ENCODE measurements at places on chromosomes 7 and 10.
A peak's percentile ranks its signal among the peaks of the same experiment; 100 is the strongest.

DNA sequence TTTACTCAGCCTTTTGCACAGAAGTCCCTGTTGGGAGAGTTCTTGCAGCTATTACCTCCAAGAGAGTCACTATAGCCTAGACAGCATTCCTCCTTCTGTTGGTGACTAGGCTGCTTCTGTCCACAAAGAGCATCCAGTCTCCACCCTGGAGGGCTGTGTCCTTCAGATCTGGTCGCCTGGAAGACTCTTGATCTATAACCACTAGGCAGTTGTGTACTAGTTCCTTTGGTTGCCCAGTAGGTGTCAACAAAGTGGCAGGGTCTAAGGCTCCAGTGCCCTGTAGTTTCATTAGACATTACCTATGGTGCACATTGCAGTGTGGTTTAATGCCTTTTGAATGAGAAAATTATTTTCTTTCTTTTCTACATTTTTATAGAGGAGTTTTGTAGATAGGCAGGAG is 11.3 kb upstream of the AKR1C2 start:
- no peaks in the 10 kb centered on the region for H3K27me3 ChIP-seq
- no peaks in the 10 kb centered on the region for H3K36me3 ChIP-seq
- H3K4me1 ChIP-seq: no peaks in the 10 kb centered on the region
- no peak overlapping the region for H3K4me3 ChIP-seq
- H3K27ac ChIP-seq: no peak overlapping the region

DNA sequence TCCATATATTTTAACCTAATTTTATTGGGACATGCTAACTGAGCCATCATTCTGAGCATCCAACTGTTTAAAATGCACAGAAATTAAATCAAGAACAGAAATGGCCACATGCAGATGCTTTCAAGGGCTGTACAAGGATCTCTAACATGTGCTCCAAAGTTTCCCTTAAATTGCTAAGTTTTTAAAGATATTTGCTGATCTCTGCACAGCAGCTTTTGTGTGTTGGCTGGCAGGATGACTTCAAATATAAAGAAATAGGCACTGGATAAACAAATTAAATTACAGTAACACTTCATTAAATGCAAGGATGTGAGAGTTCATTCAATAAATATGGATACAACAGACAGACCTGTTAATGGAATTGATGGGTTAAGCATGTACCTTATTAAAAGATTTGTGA is 148.0 kb upstream of the MEOX2 start:
- H3K4me1 ChIP-seq: no peaks in the 10 kb centered on the region
- H3K27me3 ChIP-seq: no peaks in the 10 kb centered on the region
- H3K4me3 ChIP-seq: no peak overlapping the region
- no peaks in the 10 kb centered on the region for H3K36me3 ChIP-seq
- H3K27ac ChIP-seq: no peak overlapping the region
- no peak for DNase-seq

DNA sequence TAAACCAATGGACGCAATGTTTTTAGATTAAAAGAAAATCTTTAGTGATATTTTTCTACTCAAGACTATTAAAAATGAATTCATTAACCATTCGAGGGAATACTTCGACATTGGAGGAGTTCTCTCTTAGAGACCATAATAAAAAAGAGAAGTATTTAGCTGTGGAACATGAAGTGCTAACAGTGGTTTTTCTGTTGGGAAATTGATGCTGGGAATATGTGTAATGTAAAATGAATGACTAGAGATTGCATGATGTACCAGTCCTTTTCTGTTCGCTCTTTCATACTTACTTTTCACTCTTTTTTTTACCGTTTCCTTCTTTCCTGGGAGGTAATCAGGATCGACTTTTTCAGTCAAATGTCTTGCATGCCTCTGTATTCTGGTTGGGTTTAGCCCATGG is 41.3 kb downstream of the ST7 start:
- H3K36me3 ChIP-seq: no peaks in the 10 kb centered on the region
- no peaks in the 10 kb centered on the region for H3K27me3 ChIP-seq
- no peak overlapping the region for H3K4me3 ChIP-seq

DNA sequence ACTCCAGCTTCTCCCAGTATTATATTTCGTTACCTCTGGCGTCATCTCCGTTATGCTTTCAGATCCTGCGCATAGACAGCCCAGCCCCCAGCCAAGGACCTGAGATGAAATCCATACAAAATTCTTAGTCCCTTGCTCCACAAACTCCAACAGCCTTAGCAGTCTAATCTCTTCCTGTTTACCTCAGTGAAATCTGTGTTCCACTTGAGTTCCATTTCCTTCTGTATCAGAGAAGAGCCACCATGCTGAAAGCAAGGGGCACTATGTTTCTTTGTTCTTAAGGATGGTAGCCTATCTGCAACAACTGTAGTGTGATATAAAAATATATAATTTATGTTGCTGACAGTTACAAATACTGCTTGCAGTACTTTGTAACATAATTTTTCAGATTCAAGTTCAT is 59.8 kb downstream of the PTEN start:
- peaks cover 12% of the 10 kb centered on the region for H3K36me3 ChIP-seq
- H3K4me3 ChIP-seq: no peak overlapping the region
- DNase-seq: no peak
- no peaks in the 10 kb centered on the region for H3K27me3 ChIP-seq

DNA sequence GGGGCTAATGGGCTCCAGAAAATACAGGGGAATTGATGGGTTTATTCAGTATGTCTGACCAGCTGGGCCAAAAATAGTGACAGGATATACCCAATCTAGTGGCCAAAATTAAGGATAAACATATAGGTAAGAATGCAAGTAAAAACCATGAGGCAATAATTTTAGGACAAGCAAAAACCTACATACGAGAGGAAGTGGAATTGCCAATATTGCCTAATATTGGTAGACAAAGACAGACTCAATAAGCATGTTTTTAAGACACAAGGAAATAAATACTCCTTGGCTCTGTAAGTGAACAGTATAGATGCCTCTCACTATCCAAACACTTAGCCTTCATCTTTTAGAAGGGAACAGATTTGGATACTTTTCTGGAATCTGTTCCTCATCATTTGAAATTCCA is 51.0 kb downstream of the ATXN7L1 start:
- peaks cover 3% of the 10 kb centered on the region for H3K4me1 ChIP-seq
- no peak for DNase-seq
- no peaks in the 10 kb centered on the region for H3K36me3 ChIP-seq

- H3K27me3 ChIP-seq: peaks cover 60% of the 10 kb centered on the region
- no peak overlapping the region for H3K27ac ChIP-seq
- H3K36me3 ChIP-seq: no peaks in the 10 kb centered on the region
- DNase-seq: no peak
- no peak overlapping the region for H3K4me3 ChIP-seq
Measured at GRCh38 chr10:75405598-75406461, 4.3 kb upstream of the ZNF503 start.

DNA sequence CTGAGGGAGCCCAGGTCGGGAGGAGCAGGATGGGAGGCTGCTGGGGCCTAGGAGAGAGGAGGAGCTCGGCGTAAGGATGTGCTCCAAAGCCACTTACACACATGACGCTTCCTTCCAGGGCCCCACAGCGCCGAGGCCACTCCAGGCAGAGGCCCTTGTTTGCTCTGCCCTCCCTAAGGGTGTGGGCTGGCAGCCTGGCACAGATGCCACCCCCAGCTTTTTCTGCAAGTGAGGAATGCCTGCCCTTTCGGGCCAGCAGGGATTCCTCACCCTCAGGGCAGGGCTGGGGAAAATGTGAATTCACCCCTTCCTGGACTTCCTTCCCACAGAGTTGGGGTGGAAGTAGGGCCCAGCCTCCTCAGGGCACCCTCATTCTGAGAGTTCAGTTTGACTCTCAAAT is 5.6 kb upstream of the AQP1 start:
- no peaks in the 10 kb centered on the region for H3K4me1 ChIP-seq
- no peak overlapping the region for H3K27ac ChIP-seq
- H3K27me3 ChIP-seq: no peaks in the 10 kb centered on the region
- H3K4me3 ChIP-seq: no peak overlapping the region
- DNase-seq: no peak

- H3K4me1 ChIP-seq: peaks cover 20% of the 10 kb centered on the region
- no peaks in the 10 kb centered on the region for H3K27me3 ChIP-seq
- peak overlapping the region; percentile 88 for H3K27ac ChIP-seq
- H3K36me3 ChIP-seq: no peaks in the 10 kb centered on the region
- peak; percentile 76 for DNase-seq
Measured at GRCh38 chr7:92685136-92686042, 95.2 kb upstream of the FAM133B start.

DNA sequence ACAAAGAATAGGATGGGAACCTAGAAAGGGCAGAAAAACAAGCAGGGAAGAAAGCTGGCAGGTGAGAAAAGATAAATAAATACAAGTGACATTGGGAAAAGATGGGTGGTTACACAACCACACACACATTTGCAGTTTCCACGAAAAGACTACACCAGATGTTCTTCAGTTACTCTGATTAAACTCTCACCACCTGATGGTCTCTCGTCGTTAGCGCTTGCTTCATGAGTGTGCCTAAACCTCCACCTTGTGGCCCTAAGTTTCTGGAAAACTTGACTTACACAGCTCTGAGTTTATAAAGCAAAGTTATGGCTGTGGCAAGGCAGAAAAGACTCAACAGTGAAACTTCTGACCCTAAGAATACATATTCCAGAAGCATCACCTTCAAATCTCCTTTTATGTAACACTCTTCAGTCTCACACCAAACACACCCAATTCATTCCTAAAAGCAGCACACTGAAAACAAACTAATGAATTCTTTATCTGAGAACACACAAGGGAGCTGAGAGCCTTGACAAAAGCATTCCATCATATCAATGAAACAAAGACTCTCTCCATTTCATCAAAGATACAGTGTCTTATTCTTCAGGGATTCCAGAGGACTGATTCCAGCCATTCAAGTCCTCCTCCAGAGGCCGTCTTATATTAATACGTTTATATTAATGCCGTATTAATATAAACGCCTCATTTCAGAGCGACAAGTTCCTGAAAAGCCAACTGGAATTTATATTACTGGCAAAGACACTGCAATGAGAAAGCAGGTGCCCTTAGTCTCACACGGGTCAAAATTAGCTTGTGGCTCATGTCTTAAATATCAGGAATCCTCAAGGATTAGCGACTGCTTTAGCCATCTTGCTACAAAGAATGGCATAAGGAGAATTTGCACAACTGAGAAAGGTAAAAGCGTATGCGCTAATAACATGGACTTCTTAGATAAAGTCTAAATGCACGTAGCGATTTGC is 77.6 kb downstream of the RNF216 start:
- no peak overlapping the region for H3K4me3 ChIP-seq
- no peak overlapping the region for H3K27ac ChIP-seq
- H3K36me3 ChIP-seq: peaks cover 38% of the 10 kb centered on the region
- DNase-seq: no peak
- H3K4me1 ChIP-seq: peaks cover 28% of the 10 kb centered on the region

GRCh38 chr10:34814913-34815184 is 247 bp downstream of the PARD3 start:
- no peak for DNase-seq
- no peaks in the 10 kb centered on the region for H3K36me3 ChIP-seq
- H3K4me1 ChIP-seq: peaks cover 4% of the 10 kb centered on the region
- H3K27me3 ChIP-seq: peaks cover 8% of the 10 kb centered on the region
- no peak overlapping the region for H3K4me3 ChIP-seq

DNA sequence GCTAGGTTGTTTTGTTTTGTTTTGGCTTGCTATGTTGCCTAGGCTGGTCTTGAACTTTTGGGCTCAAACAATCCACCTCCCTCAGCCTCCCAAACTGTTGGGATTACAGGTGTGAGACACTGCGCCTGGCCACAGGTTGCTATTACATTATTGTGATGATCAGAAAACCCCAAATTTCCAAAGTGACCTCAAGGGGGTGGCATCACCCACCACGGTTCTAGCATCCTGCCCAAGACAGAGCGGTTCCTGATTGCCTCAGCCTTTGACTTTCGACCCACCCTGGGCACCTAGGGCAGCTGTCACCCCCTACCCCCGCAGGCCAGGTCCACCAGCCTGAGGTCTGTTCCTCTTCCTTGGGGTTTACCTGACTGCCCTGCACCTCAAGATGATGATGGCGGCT is 28.4 kb downstream of the SBDS start:
- no peaks in the 10 kb centered on the region for H3K36me3 ChIP-seq
- no peak overlapping the region for H3K4me3 ChIP-seq
- no peaks in the 10 kb centered on the region for H3K27me3 ChIP-seq
- no peaks in the 10 kb centered on the region for H3K4me1 ChIP-seq
- DNase-seq: no peak

GRCh38 chr10:74011770-74012169 is 13.9 kb downstream of the VCL start:
- no peak overlapping the region for H3K4me3 ChIP-seq
- no peak overlapping the region for H3K27ac ChIP-seq
- no peak for DNase-seq
- no peaks in the 10 kb centered on the region for H3K36me3 ChIP-seq
- no peaks in the 10 kb centered on the region for H3K27me3 ChIP-seq

DNA sequence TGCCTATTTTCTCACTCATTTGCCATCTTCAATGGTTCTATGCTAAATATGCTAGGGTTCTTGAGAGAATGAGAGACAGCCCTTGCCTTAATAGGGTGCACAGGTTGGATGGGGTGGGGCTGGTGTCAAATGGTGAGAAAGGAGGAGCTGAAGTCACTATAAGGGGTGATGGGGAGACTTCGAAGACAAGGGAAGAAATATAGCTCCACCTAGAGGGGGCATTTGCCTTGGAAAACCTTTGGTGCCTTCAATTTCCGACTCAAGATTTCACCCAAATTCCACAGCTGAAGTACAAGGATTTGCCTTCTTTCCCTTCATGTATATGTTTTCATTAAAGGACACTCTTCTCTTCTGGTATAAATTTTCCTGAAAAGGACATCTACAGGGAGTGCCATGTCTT is 5.6 kb downstream of the PTN start:
- no peak overlapping the region for H3K27ac ChIP-seq
- no peak overlapping the region for H3K4me3 ChIP-seq
- no peaks in the 10 kb centered on the region for H3K36me3 ChIP-seq
- H3K4me1 ChIP-seq: no peaks in the 10 kb centered on the region

DNA sequence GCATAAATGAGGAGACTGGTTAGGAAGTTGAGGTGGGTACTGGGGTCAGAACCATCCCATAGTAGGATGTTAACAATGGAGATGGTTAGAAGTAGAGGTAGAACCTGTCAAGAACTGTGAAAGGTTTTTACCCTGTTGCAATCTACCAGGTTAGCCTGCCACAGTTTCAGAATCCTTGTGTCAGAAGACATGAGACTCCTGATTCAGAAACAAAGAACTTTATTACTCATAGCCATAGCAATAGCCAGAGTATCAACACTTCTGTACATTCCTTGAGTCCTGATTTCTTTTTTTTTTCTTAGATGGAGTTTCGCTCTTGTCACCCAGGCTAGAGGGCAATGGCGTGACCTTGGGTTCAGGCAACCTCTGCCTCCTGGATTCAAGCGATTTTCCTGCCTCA is 200.9 kb downstream of the GRM3 start:
- H3K36me3 ChIP-seq: no peaks in the 10 kb centered on the region
- H3K4me3 ChIP-seq: no peak overlapping the region
- no peak for DNase-seq
- H3K27ac ChIP-seq: no peak overlapping the region

DNA sequence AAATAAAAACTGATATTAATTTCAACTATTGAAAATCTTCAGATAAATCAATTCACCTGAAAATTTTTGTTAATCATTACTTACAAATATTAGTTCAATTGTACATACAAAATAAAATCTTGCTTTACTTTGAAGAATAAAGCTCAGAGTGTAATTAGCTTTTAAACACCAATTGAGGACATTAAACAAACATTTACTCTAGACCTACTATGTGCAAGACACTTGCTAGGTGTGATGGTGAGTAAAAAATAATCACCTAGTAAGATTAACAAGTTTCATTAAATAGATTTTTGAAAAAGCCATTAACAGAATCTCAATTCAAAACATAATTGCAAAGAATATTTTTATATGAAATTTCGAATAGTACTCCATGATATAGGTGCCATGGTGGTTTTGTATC is 3.9 kb upstream of the MLLT10 start:
- H3K27ac ChIP-seq: no peak overlapping the region
- no peak for DNase-seq
- H3K36me3 ChIP-seq: no peaks in the 10 kb centered on the region
- H3K4me1 ChIP-seq: peaks cover 26% of the 10 kb centered on the region
